Astrocyte of the hippocampus (primary cell): ENCODE measurements at places on chromosomes 6 and 20.

- DNase-seq, result peak; percentile 21
These were observed 97.4 kb downstream of the BANF2 start for GRCh38 chr20:17797161-17797560.

GRCh38 chr6:24901698-24902328, 33.9 kb downstream of the RIPOR2 start:
- DNase-seq, result no peak

- peak; percentile 15 for DNase-seq
These were observed 38.7 kb upstream of the AFDN start for GRCh38 chr6:167787896-167788562.

- DNase-seq, result no peak
These were observed 11.6 kb upstream of the DSE start for GRCh38 chr6:116359131-116359530.

GRCh38 chr6:116390581-116390980, 19.8 kb downstream of the DSE start:
- DNase-seq, result no peak

GRCh38 chr6:125375821-125376220, 74.1 kb upstream of the HDDC2 start:
- peak; percentile 26 for DNase-seq

GRCh38 chr20:37734228-37734985, 40.6 kb downstream of the CTNNBL1 start:
- peak; percentile 39 for DNase-seq

GRCh38 chr20:38075161-38075998, 41.8 kb downstream of the RPRD1B start:
- DNase-seq, result no peak

DNA sequence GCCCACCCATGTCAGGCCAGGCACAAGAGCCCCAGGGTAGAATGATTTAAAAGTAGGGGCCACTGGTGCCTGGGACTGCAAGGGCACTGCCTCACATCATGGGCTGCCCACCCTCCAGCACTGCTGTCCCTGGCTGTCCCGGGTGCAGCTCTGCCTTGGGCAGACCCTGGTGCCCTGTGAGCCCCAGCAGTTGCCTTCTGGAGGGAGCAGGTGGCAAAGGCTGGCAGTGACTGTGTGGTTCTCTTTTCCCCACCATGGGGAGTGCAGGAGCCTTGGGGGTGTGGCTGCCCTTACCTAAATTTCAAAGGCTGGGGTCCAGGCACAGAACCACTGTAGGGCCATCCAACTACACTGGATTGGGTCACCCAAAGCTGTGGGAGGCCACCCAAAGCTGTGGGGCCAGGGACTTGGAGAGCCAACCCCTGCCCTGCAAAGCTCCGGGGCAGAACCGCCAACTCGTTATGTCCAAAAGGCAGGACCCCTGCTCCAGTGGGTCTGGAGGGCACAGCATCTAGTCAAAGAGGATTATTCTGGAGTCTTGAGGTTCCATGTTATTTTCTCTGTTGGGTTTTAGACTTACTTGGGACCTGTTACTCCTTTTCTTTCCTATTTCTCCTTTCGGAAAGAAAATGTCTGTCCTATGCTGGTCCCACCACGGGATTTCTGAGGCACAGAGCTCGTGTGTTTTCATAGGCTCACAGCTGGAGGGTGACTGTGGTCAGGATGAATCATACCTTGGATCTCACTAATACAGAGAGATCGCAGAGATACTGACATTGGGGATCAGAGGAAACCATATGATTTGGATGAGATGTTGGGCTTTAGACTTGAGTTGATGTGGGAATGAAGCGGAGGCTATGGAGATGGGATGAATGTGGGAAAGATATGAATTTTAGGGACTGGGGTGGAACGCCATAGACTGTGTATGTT, 65.3 kb downstream of the RAMACL start:
- peak; percentile 44 for DNase-seq

DNA sequence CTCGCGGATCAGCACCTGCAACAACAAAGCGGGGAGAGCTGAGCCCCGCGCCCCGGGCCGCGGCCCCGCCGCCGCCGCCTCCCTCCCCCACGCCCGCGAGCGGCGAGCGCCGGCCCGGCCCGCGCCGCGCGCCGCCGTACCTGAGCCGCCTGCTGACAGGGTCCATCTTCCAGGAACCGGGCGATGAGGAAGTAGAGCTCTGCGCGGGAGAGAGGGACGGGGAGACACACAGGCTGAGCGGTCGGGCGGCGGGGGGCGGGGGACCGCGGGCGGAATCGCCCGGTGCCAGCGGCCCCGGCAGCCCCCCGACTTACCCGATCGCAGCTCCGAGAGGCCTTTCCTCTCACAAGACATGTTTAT, 359 bp downstream of the PHIP start:
- DNase-seq, result no peak

GRCh38 chr20:38812182-38812581, 6.7 kb downstream of the PPP1R16B start:
- no peak for DNase-seq

- no peak for DNase-seq
These were observed 811.2 kb downstream of the MAFB start for GRCh38 chr20:39877788-39878187.

GRCh38 chr6:112504621-112505020, 157.5 kb downstream of the RFPL4B start:
- DNase-seq, result no peak

- DNase-seq, result peak; percentile 80
These were observed 64.8 kb downstream of the HCRTR2 start for GRCh38 chr6:55239099-55239498.

DNA sequence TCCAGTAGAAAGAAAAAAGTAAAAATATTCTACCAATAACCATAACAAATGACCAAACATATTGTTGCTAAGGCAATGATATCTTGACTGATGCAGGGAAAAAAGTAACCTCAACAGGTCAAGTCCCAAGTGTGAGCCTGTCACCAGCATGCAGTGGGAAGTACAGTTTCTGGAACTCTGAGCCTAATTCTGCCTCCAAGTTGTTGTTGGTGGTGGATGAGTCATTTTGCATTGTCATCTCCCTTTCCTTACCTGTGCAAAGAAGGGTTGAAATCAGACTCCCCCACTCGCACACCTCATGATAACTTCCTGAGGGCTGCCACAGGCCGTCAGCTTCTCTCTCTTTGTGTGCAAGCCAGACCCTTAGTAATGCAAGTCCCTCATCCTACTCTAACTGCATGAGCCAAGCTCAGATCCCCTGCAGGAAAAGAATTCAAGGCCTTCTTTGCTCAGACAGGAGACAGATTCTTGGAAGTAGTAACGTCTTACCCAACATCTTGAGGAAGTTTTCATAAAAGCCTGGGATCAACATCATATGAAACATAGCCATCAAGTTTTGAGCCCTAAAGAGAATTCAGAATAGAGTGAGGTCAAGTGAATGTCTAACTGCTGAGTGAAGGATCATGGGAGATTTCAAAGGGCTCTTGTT, 207.6 kb upstream of the FOXA2 start:
- DNase-seq, result no peak

DNA sequence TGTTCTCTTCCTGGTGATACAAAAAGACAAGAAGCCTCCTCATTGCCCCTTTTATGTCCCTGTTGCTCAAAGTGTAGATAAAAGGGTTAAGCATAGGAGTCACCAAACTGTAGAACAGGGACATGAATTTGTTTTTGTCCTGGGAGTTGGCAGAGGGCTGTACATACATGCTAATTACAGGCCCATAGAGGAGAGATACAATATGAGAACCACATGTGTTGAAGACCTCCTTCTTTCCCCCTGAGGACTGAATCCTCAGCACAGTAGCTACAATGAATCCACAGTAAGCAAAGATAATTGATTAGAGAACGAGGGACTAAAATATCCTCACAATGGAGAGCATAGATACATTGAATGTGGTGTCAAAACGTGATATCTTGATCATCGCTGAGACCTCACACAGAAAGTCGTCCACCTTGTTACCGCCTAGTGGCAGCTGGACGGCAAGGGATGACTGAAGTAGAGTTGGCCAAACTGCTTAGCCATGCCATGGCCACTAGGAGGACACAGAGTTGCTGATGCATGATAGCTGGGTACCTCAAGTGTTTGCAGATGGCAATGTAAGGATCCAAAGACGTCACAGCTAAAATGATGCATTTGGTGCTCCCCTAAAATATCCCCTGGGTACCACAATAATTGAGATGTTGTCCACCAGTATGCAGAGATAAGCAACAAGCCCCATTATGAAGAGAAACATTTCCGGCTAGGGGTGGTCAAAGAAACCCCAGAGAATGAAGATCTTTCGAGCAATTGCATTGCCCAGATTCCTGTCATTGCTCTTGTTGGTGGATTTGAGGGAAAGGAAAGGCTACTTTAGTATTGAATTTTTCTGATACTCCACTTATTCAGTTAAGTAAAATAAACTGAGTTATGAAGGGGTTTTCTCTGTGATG, 15.0 kb downstream of the OR2B3 start:
- peak; percentile 11 for DNase-seq

GRCh38 chr20:63457737-63458136, 14.7 kb downstream of the KCNQ2 start:
- DNase-seq, result peak; percentile 48

GRCh38 chr6:39169448-39170344, 54.7 kb upstream of the SAYSD1 start:
- no peak for DNase-seq

- no peak for DNase-seq
These were observed 180.1 kb upstream of the PDE10A start for GRCh38 chr6:165843121-165843520.

DNA sequence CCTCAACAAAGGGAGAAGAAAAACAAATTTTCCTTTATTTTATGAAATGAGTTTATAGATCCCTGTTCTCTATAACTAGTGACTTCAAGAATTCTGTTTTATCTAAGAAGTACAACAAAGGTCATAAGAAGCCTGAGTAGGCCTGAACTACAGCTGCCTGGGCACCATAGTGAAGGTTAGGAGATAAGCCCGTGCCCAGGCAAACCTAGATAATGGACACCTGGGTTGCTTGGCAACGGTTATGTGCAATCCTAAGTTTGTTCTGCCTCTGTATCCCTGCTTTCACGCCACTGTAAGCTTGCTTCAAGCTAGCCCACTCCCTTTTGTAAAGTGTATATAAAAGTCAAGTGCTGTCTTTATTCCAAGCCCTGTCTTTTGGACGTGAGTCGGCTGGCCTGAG, 23.2 kb downstream of the SCGN start:
- DNase-seq, result no peak

DNA sequence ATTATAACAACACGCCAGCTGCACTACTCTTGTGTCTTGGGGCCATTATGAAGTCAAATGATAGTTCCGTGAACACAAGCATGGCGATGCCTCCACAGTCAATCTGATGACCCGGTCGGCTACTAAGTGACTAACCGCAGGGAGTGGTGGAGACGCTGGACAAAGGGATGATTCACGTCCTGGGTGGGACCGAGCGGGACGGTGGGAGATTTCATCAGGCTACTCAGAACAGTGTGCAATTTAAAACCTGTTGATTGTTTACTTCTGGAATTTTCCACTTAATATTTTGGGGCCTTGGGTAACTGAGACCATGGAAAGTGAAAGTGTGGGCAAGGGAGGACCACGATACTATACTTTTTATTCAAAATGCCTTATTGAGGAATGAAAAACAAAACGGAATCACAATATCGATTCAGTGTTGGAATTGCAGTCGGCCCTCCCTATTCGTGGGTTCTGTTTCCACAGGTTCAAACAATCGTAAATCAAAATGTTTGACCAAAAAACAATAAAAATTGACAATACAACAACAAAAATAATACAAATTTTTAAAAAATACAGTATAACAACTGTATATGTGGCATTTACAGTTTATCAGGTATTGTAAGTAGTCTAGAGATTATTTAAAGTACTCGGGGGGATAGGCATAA, 66.5 kb downstream of the MYLK4 start:
- peak; percentile 36 for DNase-seq

DNA sequence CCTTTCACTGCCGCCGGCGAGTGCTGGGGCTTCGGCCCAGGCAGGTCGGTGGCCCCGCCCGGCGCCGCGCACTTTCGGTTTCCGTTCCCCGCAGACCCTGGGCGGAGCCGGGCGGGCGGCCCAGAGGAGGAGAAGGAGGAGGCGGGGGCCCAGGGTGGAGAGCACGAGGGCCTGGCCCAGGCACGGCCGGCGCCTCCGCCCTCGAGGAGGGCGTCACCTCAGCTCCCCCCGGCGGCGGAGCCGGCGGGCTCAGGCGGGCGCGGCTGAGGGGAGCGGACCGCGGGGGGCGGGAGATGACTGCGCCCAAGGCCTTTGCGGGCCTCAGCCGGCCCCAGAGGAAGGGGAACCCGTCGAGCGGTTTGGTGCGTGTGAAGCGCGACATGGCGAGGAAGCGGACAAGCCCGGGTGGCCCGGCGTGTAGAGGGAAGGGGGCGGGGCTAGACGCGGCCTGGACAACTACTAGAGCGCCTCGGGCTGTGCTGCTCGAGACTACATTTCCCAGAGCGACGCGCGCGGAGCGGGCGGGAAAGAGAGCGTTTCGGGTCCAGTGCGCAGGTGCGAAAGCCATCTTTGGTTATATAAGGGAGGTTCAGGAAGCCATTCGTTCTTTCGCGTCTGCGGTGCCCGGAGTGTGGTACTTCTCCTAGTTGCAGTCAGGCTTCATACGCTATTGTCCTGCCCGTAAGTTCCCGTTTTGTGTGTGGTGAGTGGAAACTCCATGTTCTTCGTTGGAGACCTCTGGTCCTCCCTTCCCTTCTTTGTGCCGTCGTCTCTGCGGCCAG, at the start of gene ZNFX1:
Gene ZNFX1, minus strand, starts transcription at position 22 of the 782 bp plus-strand sequence. CDS start 2,218 bp downstream, outside the sequence.
- DNase-seq, result peak; percentile 99

DNA sequence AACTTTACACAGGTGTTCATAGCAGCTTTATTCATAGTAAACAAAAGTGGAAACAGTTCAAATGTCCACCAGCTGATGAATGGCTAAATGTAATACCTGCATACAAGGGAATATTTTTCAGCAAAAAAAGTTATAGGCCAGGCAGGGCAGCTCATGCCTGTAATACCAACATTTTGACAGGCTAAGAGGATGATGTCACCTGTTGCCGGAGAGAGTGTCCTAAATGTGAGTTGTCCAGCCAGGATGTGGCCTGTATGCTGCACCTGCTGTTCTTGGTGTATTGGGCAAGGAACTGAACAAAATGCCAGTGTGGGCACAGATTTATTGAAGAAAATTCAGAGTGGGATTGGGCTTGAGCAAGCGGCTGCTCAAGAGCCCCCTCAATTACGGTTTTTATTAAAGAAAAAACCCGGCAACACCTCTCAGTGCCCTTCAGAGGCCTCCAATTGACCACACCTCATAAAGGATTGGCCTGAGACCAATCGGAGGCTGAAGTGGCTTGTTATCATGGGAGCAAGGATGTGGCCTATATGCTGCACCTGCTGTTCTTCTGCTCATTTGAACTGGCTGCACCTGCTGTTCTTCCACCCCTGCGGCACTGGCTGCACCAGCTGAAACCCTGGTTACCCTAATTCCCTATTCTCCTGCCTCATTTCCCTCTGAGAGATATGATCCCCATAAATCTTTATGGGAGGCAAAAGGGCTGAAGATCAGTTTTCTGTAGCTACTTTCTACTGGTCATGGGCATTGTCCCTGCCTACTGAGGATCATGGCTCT, 164.3 kb upstream of the PROKR2 start:
- DNase-seq, result no peak

GRCh38 chr6:17022604-17023003, 79.2 kb upstream of the STMND1 start:
- no peak for DNase-seq

GRCh38 chr6:119148098-119148824, 69.8 kb upstream of the FAM184A start:
- DNase-seq, result peak; percentile 93
